Cardiac muscle cell (in vitro differentiated cells and primary cell): ENCODE measurements at places on chromosomes 1 and 21. TPM values are rescaled to one million over a fixed set of nuclear protein-coding genes. Genes with fewer than 3 reads are reported as not detected.

GRCh38 chr1:33349778-33350610, 29.1 kb upstream of the A3GALT2 start:
- peak; percentile 88 for DNase-seq

The CFAP57 gene
- 0.09 and 0.72 TPM in 2 replicates for polyA plus RNA-seq

- DNase-seq, result no peak
Measured at GRCh38 chr1:173257805-173258204, 50.7 kb upstream of the TNFSF4 start.

- DNase-seq, result peak; percentile 30
Measured at GRCh38 chr21:28789523-28789922, 203.2 kb downstream of the LTN1 start.

GRCh38 chr1:38433084-38433722, 386.6 kb upstream of the POU3F1 start:
- no peak for DNase-seq

The BSDC1 gene
- 56.2 and 56.7 TPM in 2 replicates for polyA plus RNA-seq

The FTCD gene
- 27.4 and 31.1 TPM in 2 replicates for polyA plus RNA-seq

GRCh38 chr1:161954050-161954449, 69.6 kb downstream of the OLFML2B start:
- no peak for DNase-seq

- no peak for DNase-seq
Measured at GRCh38 chr1:167714098-167714438, 7.7 kb upstream of the MPZL1 start.

DNA sequence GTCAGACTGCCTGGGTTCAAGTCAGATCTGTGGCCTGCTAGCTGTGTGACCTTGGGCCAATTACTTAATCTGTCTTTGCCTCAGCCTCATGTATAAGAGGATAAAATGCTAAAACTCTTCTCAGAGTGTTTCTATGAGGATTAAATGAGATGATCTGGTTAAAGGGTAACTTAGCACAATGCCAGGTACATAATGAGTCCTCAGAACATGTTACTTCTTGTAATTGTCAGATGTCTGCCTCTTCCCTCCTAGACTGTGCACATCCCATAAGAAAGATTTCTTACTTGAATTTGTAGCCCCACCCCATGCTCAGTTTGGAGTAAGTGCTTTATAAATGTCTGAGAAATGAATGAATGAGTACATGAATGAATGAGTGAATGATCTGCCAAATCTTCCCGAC, 34.6 kb upstream of the HIVEP3 start:
- no peak for DNase-seq

DNA sequence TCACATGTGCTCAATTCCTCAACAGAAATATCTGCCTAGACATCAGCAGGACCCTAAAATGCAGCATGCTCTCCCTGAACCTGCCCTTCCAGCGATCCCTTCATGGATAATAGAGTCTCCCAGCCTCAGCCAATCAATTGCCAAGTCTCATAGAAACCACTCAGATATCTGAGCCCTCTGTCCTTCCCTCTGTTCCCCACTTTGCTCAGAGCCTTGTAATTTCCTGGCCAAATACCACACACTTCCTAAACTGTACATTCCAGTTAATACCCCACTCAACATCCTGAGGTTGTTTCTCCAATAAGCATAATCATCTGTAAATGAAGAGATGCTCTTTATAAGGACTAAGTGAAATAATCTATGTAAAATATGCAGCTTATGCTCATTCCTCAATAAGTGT, 59.3 kb upstream of the PTGFRN start:
- no peak for DNase-seq

DNA sequence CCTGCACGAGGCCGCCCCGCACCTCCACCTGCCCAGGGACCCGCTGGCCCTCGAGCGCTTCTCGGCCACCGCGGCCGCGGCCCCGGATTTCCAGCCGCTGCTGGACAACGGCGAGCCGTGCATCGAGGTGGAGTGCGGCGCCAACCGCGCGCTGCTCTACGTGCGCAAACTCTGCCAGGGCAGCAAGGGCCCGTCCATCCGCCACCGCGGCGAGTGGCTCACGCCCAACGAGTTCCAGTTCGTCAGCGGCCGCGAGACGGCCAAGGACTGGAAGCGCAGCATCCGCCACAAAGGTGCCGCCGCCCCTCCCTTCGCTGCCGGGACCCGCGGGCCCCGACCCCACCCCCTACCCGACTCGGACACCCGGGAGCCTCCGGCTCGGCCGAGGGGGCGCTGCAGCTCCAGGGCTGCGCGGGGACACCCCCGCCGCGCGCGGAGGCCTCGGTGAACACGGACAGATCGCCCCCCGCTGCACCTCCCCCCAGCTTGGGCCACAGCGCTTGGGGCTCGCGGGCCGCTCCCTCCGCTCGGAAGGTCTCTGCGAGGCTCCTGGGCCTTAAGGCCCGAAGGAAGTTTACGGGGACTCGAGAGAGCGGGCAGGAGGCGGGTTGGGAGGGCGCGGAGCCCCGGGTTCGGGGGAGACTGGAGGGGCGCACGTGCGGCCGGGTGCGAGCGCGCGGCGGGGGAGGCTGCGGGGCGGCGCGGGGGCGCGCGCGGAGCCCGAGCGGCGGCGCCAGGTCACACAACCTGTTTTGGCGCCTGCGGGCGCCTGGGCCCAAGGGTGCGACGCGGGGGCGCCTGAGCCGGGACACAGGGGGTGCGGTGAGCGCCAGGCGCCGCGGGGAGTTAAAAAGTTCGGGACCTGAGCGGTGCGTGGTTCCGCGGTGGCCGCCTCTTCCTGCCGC, 1.2 kb downstream of the SAMD11 start:
- peak; percentile 80 for DNase-seq

DNA sequence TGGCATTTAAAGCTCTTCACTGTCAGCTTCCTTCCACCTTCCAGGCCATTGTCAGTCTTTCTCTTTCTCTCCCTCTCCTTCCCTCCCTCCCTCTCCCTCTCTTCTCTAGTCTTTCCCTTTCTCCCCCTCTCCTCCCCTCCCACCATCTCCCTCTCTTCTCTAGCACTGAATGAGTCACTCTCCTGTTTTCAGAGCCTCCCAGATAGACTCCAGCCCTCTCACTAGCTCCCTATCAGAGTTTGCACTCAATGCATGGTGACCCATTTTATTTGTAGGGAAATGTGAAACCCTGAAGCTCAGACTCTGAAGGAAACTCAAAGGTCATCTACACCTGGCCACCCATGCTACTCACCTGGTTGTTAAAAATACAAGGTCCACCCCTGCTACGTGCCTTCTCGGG, 4.4 kb upstream of the MATN1 start:
- DNase-seq, result peak; percentile 68

- DNase-seq, result no peak
Measured at GRCh38 chr1:92441697-92442342, 44.9 kb downstream of the GFI1 start.

DNA sequence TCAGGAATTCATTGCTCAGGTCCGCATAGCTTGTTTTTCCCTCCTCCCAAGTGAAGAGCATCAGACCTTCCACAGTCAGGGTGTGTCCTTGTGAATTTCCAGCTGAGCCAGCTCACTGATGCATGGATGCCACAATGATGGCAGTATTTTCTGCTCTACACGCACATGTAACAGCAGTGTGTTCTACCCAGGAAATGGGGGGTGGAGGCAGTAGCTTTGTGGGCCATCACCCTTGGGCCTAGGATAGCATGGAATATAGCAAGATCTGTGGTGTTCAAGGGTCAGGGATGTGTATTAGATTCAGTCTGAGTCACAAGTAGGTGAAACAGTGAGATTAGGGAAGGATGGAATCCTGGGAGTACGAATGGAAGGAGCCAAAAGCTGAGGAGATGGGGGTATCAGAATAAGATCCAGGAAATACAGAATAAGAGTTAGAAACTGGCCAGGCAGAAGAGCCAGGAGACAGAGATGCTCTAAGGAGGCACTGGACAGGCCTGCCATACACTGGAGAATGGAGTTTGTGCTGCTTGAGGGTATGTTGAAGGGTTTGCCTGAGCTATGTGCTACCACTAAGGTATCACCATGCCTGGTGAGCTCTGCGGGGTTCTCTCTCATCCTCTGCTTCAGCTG, 90.6 kb upstream of the CNIH3 start:
- no peak for DNase-seq

- no peak for DNase-seq
Measured at GRCh38 chr1:231857609-231858135, 231.1 kb downstream of the DISC1 start.

DNA sequence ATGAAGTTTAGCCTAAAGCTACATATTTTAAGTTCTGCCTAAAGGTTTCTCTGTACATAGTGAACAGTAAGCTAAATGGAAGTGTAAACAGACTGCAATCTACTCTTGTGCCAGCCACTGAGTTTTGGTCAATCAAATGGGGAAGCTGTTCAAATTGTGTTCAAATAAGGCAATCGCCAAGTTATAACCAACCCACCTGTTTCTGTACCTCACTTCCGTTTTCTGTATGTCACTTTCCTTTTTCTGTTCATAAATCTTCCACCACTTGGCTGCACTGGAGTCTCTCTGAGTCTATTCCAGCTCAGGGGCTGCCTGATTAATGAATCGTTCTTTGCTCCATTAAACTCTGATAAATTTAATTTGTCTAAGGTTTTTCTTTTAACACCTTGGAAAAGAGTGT, 10.8 kb upstream of the THEM4 start:
- no peak for DNase-seq

- DNase-seq, result no peak
Measured at GRCh38 chr1:195306281-195306680, 1302.0 kb downstream of the KCNT2 start.

DNA sequence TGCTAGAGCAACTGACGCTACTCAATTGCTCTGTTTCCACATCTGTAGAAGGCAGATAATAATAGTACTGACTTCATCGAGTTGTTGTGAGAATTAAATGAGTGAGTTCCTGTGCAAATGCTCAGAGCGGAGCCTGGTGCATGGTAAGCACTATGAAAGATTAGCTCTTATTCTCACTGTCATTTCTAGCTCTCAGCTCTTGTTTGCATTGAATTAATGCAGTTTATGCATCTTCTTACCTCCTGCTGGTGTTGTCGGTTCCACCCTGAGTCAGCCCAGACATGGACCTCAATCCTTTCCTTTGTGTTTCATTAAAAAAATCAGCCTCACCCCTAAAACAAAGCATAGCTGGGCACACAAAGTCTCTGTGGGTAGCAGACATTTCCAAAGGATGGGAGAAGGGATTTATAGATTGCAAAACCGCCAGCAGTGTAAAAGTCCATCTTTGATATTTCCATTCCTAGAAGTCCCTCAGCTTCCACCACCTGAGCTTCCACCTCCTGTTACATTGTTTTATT, 254.4 kb upstream of the CSF3R start:
- no peak for DNase-seq

DNA sequence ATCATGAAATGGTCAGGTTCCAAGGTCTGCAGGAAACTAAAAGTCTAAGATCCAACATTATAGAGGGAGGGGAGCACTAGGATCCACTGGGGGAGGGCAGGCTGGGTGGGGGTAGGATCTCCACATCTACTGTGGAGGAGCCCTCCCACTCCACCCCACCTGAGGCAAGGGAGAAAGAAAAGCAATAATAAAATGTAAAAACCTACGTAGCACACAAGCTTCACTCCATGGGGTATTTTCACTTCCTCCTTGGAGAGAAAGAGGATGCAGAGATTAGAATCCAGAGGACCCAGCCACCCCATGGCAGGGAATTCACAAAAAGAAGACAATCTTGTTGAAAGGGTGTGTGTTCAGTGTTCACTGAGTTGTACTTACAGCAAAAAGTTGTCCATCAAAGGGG, 14.4 kb downstream of the SPOCD1 start:
- DNase-seq, result no peak

GRCh38 chr1:46423574-46424240, 29.6 kb downstream of the FAAH start:
- DNase-seq, result no peak

GRCh38 chr1:36963006-36963405, 71.3 kb downstream of the GRIK3 start:
- no peak for DNase-seq

GRCh38 chr1:34685225-34685624, 69.6 kb upstream of the GJB5 start:
- DNase-seq, result no peak

DNA sequence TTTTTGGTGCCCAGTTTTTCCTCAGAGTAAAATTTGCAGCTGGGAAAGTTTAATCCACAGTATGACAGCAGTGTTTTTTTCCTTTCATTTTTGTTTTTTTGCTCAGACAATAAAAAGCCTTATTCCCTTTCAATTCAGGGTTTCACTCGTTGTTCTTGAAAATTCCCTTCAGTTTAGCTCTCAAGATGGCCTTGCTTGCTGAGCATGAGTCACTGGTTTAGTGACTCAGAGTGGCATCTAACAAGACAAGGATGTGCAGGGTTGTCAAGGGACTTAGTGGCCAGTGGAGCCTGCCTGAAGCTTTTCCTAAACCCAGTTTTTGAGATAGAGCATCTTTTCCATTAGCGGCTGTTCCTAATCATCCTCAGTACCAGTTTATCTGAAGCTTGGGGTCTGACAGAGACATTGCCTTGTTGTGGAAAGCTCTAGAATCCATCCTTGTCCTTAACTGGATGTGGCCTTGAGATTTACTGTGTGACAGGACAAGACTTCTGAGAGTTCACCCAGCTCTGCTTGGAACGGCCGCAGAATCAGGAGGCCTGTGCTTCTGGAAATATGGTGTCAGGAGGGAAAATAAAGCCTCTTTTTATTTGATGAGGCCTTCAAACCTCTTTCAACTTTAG, 48.4 kb upstream of the DNAJC6 start:
- DNase-seq, result no peak

The C1orf167 gene
- polyA plus RNA-seq, result 0.44 and 1.00 TPM in 2 replicates

GRCh38 chr1:212754680-212755079, 36.9 kb downstream of the NSL1 start:
- DNase-seq, result peak; percentile 34

DNA sequence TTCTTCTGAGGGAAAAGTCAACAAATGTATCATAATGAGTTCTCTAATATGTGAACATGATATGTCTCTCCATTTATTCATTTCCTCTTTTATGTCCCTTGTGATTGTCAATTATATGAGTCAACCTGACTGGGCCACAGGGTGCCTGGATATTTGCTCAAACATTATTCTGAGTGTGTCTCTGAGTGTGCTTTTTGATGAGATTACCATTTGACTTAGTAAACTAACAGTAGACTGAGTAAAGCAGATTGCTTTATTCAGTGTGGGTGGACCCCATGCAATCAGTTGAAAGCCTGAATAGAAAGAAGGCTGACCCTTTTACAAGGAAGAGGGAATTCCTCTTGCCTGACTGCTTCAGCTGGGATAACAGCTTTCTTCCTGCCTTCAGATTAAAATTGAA, 142.6 kb downstream of the SLC35F3 start:
- no peak for DNase-seq

The CENPF gene
- 9.7 and 75.1 TPM in 2 replicates for polyA plus RNA-seq

- no peak for DNase-seq
Measured at GRCh38 chr1:206116191-206116872, 856 bp downstream of the AVPR1B start.
